ENCODE measurements at places on chromosomes 2 and 18.

GRCh38 chr2:171260471-171261424 lies 100.1 kb upstream of the TLK1 start:
- no peak for DNase-seq

- no peak for DNase-seq
These were observed 1179.7 kb downstream of the DSC3 start for GRCh38 chr18:29862824-29863223.

DNA sequence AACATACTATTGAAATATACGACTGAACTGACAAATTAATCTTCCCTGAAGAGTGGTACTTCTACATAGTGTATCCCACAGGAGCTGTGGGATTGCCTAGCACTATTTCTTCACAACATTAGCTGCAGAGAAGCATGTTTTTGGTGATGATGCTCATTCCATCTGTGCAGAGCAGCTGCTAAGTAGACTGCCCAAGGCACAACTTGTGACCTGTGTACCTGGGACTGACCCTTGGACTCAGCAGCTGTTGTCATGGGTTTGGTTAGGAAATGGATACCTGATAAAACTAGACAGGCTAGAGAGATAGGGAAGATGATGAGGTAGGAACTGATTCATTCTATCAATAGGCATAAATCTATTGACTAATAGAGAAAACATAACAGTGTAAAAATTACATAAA lies 1204.0 kb downstream of the DSC3 start:
- no peak for DNase-seq

GRCh38 chr18:7941533-7941932 lies 374.4 kb downstream of the PTPRM start:
- DNase-seq: no peak

GRCh38 chr18:35514283-35514682 lies 16.5 kb upstream of the INO80C start:
- DNase-seq: no peak

DNA sequence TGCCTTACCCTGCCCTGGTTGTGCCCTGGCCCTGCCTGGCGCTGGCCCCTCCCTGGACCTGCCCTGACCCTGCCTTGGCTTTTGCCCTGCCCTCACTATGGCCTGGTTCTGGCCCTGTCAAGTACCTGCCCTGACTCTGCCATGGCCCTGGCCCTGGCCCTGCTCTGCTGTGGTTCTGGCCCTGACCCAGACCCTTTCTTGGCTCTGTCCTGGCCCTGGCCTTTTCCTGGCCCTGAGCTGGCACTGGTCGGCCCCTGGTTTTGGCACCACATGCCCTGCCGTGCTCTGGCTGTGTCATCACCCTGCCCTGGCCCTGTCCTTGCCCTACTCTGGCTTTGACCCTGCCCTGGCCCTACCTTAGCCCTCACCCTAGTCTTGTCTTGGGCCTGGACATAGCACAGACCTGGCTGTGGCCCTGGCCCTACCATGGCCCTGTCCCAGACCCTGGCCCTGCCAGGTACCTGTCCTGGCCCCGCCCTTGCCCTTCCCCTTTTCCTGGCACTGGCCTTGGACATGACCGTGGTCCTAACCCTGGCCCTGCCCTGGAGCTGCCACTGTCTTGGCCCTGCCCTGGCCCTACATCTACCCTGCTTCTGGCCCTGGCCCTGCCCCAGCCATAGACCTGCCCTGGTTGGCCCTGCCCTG lies 4.8 kb upstream of the ANKRD62 start:
- DNase-seq: no peak

- DNase-seq: no peak
These were observed 332.9 kb downstream of the EIPR1 start for GRCh38 chr2:3044587-3045317.

- no peak for DNase-seq
These were observed 190.8 kb downstream of the TMEM247 start for GRCh38 chr2:46669996-46670793.

DNA sequence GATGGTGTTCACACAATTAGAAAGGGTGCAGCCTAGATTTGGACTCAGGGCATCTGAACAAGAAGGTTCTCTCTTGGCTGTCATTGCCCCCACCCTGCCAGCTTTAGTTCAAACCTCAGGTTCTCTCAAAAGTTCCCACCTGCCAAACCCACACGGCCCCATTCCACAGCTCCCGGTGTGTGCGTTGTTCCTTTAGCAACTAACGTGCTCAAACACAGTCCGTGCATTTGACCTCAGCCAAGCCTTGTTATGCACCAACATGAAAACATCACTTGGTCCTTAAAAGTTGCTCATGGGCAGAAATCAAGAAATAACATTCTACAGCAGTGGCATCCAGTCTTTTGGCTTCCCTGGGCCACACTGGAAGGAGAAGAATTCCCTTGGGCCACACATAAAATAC lies 32.0 kb downstream of the LOXHD1 start:
- DNase-seq: no peak

DNA sequence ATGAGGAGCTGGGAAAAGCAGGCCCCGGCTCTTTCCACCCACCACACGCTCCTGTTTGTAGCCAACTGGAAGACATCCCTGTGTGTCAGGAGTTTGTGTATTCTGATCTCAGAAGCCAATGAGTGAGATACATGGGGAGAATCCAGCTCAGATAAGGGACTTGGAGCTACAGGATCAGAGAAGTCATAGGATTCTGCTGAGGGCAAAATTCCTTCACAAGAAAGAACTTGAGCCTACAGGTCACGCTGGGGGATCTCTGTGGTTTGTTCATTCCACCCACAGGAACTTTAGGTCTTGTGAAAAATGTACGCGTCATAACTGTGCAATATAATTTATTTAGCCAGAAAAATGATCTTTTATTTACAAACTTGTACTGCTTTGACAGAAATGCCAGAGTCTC lies 80.1 kb upstream of the SMIM21 start:
- DNase-seq: no peak

- no peak for DNase-seq
These were observed 1922.3 kb upstream of the CELF4 start for GRCh38 chr18:39487932-39488331.

DNA sequence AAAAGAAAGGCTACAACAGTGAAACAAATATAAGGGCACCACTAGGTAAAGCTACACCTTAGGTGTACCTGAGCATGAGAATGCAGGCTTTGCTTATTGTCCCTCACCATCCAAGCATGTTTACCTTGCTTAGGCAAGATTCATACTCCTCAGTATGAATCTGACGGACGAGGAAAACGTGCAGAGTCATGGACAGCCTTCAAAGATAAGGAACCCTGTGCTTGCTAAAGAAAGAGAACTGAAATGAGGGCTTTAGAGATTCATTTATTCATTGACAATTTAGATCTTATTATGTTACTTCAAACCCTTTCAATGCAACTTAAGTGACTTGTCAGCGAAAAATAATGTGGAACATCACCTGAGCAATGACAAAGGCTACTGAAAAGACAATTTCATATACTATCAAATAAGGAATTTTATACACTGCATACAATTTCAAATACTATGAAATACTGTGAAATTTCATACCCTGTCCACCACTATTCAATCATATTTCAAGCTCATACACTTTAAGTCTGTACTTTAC lies 21.7 kb downstream of the CLASP1 start:
- no peak for DNase-seq

DNA sequence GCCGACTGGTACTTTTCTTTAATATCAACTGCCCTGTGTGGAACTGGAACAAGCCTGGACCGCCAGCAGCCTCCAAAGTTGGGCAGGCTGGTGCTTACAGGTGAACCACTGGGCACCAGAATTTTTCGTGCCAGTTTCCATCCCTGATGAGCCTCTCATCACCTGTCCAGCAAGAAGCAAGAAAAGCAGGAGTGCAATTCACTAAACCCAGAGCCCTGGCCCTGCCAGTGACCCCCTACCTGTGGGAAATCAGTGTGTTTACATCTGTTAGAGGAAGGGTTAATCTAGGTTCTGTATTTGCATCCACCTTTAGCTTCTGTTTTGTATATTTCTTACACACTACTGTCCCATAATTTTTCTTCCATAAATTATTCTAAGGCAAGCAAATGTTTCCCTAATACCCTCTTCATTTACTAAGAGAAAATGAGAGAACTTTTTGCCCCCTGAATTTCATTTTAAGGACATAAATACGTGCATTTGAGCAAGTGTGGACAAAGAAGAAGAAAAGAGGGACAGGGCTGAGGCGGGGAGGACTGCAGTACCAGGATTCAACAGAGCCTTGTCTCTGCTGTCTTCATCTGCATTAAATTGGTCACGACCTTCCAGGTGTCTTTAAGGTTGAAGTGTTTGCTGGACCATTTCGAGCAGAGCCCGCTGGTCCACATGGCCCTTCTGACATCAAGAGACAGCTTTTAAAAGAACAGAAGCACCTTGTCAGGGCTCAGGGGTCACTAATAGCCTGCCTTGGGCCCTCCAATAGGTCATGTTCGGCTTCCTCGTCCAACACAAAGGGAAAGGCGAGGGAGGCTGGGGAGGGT lies 763.1 kb downstream of the BCL11A start:
- DNase-seq: no peak

GRCh38 chr2:38115216-38116032 lies 39.5 kb upstream of the CYP1B1 start:
- DNase-seq: no peak

DNA sequence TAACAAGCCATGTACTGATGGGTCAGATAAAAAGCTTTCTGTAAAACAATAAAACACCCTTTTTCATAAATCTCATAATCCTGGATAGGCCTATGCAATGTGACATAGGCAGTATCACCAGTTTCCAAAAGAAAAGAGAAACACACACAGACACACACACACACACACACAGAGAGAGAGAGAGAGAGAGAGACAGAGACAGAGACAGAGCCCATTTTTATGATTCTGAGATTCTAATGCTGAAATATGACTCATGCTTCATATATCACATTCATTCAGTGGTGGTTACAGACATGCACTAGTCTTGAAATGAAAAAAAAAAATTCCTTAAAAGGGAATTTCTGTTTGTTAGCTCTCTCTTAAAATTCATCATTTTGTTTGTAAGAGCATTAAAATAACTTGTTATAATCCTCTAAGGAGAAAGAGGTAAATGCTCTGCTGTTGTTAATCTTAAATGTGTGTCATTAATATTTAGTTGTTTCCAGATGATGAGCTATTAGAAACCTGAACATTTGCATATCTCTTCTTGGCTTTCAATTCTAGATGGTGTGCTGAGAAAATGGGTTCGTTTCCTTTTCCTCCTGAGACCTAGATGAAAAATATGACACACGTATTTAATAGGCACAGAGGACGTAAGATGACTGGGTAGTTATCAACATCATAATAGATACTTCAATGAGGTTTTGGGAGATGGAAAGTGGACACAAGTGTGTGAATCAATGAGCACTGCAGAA lies 1598.7 kb upstream of the ACVR2A start:
- DNase-seq: no peak

DNA sequence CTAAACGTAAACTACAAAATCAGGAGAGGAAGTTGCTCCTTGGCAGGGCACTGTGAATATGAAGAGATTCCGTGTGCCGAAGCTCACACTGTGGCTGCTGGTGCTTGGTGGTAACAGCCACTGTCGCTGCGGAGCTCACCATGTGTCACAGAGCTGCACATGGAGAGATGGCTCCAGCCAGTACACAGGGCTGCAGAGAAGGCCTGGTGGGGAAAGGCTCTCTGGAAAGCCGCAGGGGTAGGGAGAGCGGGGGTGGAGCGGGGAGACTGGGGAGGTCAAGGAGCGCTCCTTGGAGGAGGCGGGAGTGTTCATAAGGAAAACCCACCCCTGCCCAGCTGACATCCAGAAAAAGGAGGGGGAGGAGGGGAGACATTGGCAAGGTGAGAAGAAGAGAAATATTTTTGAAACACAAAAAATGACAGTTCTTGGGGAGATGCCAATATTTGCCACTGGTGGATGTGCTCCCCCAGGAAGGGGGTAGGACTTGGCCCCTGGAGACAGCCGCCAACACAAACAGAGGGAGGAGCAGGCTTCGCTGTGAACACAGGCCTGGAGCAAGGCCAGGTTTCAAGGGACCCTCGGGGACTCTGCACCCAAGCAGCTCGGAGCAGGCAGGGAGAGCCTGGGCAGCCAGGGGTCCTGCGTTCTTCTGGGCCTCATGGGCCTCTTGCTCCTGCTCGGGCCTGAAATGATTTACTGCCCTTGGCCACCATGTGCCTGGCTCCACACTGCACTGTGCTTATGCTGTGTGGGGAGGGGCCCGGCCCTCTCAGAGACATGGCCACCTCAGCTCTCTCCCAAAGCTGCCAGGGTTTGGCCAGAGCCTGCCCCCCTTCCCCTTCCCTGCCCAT lies 102.6 kb upstream of the GLI2 start:
- DNase-seq: no peak

GRCh38 chr2:149538138-149538833 lies 49.3 kb downstream of the MMADHC start:
- no peak for DNase-seq

DNA sequence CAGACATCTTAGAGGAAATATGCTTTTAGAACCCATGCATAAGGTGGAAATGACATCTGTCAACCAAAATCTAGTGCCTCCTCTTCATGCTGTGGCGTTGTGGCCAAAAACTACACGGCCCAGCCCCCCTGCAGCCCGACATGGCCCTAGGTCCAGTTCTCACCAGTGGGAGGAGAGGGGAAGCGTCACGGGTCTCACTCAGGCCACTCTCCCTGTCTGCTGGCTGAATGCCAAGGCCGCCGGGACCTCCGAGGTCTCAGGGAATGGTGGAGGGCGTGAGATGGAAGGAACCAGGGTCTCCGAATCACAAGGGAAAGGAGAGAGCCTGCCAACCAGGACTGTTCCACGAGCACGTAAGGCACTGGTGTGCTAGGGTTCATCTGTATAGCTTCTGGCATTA lies 361.0 kb downstream of the ANAPC1 start:
- DNase-seq: no peak

DNA sequence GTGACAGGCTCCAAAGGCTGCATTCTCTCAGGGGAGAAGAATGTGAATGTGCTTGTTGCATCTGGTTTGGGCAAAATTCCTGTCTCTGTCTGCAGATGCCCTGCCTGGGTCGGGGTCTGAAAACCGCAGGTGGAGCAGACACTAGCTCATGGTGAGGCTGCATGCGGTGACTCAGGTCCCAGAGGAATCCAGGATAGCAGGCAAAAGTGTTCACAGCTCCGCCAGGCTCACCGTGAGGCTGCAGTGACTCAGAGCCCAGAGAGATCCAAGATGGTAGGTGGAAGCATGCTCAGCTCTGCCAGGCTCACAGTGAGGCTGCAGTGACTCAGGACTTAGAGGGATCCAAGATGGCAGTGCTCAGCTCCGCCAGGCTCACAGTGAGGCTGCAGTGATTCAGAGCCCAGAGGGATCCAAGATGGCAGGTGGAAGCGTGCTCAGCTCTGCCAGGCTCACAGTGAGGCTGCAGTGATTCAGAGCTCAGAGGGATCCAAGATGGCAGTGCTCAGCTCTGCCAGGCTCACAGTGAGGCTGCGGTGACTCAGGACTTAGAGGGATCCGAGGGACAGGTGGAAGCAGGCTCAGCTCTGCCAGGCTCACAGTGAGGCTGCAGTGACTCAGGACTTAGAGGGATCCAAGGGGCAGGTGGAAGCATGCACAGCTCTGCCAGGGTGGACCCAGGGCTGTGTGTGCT lies 200.5 kb downstream of the ACKR3 start:
- DNase-seq: no peak
